Stimulated activated CD8-positive, alpha-beta memory T cell treated with anti-CD3 and anti-CD28 coated beads, Interleukin-4, amount 100 ng/mL, for 4 hours (primary cell): ENCODE measurements at places on chromosomes 1 and 21.

GRCh38 chr1:187725216-187725615, 896.5 kb downstream of the PLA2G4A start:
- DNase-seq, result no peak

- DNase-seq, result no peak
Observed at GRCh38 chr1:58805716-58806571, 22.1 kb upstream of the JUN start.

DNA sequence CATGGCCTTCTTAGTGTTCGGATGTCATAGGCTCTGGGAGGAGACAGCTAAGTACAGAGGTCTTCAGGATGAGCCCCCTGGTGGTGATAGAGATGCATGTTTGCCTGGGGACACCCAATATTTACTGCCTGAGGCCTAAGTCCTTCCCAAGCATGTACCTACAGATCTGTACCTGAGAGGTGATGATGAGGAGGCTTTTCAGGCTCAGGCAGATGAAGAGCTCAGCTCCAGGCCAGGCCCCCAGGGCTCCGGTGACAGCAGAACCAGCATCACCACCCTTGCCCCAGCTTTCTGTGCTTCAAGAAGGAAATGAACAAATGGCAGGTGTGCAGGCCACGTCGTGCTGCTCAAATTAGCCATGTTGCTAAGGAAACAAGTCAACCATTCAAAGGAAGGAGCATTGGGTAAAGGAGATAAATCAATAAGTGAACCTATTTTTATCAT, 21.1 kb downstream of the CACNA1E start:
- DNase-seq, result no peak

DNA sequence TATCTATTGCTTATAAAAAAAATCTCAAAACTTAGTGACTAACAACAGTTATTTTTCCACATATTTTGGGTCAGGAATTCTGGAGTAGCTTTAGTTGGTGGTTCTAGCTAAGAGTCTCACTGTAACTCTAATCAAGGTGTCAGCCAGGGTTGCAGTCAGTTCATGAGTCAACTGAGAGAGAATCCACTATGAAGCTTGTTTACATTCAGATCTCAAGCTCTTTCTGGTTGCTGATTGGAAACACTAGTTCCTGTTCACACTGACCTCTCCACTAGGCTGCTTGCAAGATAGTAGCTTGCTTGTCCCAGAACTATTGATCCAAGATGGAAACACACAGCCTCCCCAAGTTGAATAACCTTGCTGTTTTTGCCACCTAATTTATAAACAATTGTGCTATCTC, 1192.1 kb upstream of the B3GALT2 start:
- DNase-seq, result no peak

DNA sequence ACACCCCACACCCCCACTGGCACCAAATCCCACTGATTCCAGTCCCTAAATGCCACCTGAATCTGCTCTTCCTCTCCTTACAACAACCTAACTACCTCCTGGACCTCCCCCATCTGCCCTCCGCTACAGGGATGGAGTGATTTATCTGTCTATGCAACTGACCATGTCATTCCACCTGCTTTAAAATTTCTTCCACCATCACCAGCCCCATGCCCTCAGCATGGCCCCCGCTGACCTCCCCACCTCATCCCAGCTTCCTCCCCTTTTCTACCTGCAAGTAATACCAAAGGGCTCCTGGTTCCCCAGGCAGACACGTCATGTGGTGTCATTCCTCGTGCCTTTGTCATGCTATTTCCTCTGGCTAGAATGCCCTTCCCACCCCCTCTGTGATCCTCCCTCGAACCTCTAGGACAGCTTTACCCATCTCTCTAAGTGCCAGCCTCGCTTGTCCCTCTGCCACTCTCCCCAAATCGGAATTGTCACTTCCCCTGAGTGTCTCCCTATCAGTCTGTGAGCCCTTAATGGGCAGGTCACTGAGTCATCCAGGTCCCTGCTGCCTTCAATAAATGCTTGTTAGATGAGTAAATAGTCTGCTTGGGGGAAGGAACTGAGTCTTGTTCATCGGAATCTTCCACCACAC, 3.7 kb downstream of the GJB4 start:
- DNase-seq, result no peak

- no peak for DNase-seq
Observed at GRCh38 chr1:169779970-169780369, 14.7 kb downstream of the METTL18 start.

GRCh38 chr21:41874611-41875010, 4.5 kb downstream of the PRDM15 start:
- no peak for DNase-seq

DNA sequence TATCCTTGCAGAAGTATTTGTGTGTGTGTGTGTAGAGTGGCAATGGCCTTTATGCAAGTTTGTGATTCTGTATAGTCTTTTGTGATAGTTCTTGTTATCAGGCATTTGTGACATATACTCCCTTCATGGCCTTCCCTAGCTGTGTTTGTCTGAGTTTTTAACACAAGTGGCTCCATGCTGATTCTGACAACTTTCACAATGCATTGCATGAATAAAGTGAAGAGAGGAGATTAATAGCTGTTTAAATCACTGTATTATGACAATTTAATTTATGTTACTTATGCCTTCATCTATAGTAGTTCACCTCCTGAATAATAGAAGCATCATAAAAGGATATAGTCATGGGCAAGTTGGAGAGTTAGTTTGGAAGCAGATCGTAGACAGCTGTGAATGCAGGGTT, 17.2 kb upstream of the MCOLN3 start:
- no peak for DNase-seq

- no peak for DNase-seq
Observed at GRCh38 chr1:205656236-205656635, 24.1 kb downstream of the SLC45A3 start.

DNA sequence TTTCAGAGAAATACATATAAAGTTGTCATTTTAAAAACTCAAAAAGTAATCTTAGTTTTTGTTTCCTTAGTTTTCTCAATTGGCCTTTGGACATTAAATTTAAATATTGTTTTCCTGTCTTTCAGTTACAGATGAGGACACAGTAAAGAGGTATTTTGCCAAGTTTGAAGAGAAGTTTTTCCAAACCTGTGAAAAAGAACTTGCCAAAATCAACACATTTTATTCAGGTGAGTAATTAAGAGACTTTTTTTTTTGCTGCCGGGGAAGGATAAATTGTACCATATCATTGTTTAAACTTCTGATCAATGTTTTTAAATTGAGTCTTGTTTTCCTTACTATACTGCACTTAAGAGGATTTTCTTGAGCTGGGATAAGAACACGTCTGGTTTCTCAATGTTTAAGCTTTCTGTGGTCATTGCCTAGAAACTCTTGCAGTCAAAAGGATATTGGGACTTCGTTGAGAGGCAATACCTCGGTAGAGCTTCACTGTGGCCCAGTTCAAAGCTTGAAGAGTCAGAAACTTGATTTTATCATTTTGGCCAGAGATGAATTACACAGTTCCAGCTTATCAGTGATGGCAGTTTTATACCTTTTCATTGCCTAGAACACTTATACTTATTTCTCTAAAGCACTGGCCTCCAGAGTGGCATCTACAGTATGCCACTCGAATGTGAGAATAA, 124.9 kb upstream of the KIAA1614 start:
- DNase-seq, result no peak

DNA sequence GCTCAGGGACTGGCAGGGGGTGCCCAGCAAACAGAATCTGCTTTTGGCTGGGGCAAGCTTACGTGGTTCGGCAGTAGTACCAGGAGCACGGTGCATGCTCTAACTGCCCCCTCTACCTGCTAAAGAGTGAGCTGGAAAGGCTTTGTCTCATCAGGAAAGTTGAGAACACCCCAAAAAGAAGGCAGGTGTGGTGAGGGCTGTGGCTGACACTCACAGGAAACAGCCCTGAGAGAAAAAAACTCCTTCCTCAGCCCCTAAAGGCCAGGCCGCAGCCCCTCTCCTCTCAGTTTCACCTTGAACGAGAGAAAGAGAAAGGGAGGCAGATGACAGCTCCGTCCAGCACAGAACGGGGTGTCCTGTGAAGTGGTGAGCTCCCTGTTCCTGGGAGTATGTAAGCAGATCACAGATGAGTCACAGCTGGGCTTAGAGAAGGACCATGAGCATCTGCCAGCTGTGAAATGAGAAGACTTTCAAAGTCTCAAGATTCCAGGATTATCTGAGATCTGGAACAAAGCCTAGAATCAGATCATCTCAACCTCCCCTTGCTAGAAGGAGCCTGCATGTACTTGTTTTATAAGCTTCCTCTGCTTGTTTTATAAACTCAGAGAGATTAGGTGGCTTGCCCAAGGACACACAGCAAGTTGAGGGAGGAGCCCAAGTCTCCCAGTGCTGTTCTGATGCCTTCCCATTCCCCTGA, 13.4 kb downstream of the LAPTM5 start:
- DNase-seq, result no peak

DNA sequence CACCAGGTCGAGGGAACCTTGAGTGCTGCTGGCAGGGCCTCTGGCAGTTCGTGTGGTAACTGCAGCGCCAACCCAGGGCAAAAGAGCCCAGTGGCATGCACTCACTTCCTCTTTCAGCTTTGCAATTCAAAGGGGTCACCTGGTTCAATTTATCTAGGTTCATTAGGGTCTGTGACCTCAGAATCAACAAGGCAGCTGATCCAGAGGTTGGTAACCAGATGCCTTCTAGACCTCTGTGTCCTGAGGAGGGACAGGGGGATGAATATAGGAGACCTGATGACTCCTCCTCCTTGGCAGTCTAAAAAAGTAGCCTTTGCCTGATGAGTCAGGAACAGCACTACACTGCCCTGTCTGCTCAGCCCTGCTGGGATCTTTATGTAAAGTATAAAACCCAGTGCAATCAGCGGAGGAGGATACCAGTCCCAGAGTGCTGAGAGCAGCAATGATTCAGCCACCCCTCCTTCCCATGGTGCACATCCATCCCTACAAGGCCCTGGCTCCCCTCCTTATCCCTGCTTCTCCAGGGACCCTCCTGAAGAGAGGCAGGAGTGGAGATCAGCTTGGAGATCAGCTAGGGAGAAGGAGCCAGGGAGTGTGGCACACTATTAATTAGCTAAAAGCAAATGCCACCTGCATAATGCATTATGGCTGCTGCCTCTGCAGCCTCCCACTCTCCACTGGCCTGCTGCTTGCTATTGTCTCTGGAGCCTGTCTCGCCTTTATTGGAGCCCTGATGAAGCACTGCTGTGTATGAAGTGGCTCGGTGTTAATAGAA, 11.2 kb upstream of the FMOD start:
- no peak for DNase-seq

DNA sequence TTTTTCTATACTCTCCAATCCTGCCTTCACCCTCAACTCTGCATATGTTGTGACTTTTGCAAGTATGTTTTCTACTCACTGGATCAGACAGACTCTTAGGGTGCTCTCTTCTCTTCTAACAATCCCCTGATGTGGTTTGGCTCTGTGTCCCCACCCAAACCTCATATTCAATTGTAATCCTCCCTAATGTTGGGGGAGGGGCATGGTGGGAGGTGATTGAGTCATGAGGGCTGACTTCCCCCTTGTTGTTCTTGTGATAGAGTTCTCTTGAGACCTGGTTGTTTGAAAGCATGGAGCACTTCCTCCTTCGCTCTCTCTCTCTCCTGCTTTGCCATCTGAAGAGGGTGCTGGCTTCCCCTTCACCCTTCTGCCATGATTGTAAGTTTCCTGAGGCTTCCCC, 148.9 kb upstream of the IGSF21 start:
- DNase-seq, result no peak

DNA sequence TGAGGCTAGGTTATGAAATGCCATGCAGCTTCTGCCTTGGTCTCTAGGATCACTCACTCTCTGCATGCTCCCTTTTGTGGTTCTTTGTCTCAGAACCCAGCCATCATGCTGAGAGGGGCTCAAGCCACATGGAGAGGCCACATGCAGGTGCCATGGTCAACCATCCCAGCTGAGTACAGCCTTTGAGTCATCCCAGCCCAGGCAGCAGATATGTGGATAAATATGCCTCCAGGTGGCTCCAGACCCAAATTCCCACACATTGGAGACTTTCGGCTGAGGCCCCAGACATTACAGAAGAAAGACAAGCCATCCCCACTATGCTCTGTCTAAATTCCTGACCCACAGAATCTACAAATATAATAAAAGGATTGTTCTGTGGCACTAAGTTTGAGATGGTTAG, 102.0 kb downstream of the LHX9 start:
- no peak for DNase-seq

GRCh38 chr1:40030528-40031135, 9.9 kb upstream of the CAP1 start:
- DNase-seq, result no peak

GRCh38 chr1:211588711-211589110, 9.8 kb upstream of the SLC30A1 start:
- no peak for DNase-seq

DNA sequence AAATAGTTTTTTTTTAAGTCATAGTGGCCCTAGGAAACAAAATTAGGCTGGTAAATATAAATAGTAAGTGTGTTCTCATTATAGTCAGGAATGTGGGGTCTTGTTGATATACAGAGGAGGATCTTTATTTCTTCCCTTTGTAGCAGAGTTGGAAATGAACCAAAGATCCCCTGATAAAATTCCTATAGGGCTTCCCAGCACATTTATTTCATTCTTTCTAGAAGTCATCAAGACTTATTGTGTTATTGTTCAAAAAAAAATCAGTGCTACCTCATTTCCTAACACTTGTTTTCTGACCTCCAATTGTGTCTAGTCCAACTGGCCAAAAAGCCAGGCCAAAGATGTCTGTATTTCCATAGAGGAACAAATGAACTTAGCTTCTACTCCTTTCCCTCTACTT, 7.6 kb upstream of the PLEKHO1 start:
- DNase-seq, result no peak

DNA sequence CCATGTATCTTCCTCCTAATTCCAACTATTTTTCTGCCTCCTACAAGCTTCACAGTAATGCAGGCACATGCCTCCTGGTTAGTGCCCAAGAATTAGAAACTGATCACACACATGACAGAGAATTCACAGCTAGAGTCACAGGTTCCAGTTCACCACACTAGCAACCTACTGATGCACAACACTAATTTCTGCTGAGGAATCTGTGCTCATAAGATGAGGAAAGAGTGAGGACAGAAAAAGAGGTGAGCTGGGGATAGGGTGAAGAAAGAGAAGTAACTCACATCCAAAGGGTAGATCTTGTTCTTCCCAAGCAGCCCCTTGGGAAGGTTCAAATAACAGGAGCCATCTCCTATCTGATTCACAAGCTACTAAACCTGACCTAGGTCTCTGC, 61.3 kb downstream of the PUM1 start:
- no peak for DNase-seq
